Frontal cortex (tissue), 4 donors: ENCODE measurements at places on chromosomes 16 and 17. TPM values are rescaled to one million over a fixed set of nuclear protein-coding genes. Genes with fewer than 3 reads are reported as not detected.
A peak's percentile ranks its signal among the peaks of the same experiment; 100 is the strongest.

GAST gene
- not detected for total RNA-seq

SAMD14 gene
- 21.2 TPM for total RNA-seq

CHST4 gene
- not detected for total RNA-seq

CHP2 gene
- total RNA-seq = 1.2 TPM

GRCh38 chr17:71976011-71976649, 144.7 kb upstream of the SOX9 start:
- peak; percentile 58 for DNase-seq

- DNase-seq = no peak
Observed at GRCh38 chr16:87957296-87958094, 6.3 kb downstream of the BANP start.

GRCh38 chr17:46053911-46054534, 55.0 kb downstream of the STH start:
- no peak for DNase-seq

- no peak for DNase-seq
Observed at GRCh38 chr17:22272363-22273146, 580.2 kb downstream of the KCNJ18 start.

- peak; percentile 31 for DNase-seq
Observed at GRCh38 chr17:77735566-77736198, 222.8 kb upstream of the TNRC6C start.

DNA sequence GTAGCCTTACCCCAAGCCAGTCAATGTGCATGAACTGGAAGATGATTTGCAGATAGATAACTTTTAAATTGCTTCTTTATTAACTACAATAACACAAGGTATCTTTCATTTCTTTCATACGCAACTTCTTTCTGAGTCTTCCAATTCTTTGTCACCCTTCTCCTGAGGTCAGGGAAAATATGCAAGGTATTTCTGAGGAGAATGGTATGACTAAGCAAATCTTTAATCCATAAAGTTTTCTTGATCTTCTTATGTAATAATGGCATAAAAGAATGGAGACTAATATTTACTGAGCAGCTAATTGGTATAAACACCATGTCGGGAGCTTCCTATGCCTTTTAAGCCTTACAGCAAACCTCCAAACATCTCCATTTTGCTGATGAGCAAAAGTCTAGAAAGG, 438.9 kb downstream of the KCNJ2 start:
- no peak for DNase-seq

DNA sequence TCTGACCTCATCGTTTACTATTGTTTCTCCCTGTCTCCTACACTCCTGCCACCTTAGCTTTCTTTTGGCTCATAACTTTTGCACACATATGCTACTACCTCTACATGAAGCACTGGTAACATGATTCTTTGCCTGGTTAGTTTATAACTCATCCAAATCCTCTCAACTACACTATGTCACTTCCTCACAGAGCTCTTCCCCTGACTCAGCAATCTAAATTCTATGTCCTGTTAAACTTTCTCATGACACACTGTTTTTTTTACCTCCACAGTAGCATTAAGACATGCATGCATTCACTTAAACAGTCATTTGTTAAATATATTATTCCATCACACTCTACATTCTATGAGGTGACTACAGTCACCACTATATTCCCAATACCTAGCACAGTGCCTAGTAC, 19.7 kb downstream of the APPBP2 start:
- no peak for DNase-seq
